Non-pigmented ciliary epithelial cell (primary cell): ENCODE measurements at places on chromosomes 2 and 18.

DNA sequence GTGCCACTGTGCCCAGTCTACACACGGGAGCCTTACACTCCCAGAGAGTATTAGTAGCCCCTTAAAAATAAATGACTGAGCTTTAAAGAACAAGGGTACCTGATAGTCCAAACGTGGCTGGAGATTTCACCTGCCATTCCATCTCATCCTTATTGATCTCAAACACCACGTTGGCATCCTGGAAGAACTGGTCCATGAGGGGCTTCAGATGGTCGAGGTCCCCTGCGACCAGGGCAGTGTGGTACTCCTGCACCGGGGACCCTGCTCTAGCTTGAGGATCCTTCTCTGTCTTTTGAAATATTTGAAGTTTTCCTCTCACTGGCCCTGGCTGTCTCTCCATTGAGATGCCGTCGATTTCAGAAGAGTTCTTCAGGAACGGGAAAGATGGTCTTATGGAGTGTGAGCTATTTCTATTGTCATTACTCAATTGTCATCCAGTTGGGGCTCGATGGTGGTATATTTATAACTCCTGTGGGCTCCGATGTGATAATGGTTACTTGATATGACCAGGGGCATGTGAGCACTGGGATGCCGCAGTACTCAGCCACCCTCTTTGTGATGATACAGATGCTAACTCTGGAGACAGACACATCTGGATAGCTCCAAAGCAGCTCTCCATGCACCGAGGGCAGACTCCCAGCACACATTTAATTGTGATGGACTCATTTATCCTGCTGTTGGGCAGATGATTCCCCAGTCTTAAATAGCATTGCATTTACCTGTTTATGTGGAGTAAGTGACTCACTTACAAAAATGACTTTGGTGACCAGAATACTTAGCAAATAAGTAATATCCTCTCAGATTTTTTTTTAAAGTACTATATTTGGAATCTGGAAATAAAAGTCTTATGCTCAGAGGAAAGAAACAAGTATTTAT is 22.8 kb downstream of the ASB18 start:
- no peak for DNase-seq

DNA sequence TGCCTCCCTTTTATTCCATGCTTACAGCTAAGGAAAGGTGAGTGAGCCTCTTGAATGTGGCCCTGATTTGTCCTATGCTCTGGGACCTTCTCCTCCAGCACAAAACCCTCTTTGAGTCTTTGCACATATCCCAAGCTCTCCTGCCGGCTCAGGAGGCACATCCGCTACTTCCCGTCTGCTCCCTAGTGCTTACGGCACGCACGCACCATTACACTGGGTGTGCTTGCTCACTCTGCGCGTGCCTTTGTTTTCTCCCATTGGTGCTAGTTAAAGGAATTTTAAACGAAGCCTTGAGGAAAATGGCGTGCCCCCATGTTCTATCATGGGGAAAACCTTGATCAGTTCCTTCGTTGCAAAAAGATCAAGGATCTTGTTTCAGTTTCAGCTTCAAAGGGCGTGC is 7.9 kb upstream of the DGKD start:
- no peak for DNase-seq

GRCh38 chr2:227413371-227413770 is 25.6 kb upstream of the SCYGR1 start:
- DNase-seq = no peak

DNA sequence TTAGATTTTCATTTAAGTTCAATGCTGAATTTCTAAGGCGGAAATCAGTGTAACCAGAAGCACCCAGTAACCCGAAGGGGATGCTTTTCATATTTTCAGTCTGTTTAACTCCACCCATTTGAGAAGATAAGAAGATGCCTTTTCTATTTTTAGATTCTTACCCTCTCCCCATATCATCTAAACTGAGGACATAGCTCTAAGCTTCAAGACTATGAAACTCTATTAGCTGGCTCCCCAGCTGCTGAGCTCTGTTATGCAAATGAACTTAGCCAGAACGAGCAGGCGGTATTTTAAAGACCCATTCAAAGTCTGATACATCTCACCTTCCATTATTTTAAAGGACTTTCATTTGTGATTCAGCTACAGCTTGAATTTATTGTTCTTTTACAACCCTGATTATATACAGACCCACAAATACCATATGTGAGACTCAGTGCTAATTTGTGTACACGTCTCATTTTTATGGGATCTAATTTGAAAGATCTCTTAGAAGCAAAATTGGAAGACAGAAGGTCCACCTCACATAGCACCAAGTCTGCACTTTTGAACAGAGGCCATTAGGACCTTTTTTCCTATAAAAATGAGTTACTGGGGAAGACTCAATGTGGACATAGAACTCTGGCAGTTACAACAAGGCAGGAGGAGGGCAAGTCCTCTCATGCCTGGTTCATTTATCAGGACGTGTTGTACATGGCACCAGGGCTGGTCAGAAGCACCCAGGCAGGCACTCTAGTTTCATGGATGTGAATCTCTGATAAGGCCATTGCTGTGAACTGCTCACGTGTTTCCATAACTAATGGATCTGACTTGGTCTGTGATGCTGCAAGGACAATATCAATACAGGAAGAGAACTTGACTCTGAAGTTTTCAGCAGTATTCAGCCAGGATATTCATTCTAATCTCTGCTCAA is 16.3 kb downstream of the CDC42EP3 start:
- DNase-seq = no peak

DNA sequence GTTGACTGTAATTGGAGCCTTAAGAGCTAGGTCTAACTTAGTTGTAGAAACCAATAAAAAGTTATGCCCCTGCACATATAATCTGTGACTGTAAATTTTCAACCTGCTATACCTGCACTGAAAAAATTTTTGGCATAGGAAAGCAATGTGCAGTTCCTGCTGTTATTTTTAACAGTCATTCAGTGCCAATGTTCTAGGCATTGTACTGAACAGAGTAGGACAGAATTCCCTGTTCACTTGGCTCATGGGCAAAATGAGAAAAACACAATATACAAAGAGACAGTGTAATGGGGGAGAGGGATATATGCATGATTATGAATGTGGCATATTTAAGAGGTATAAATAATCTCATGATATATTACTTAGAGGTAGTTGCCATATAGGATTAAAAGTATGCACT is 458.0 kb downstream of the TGIF1 start:
- DNase-seq = no peak

- no peak for DNase-seq
Measured at GRCh38 chr2:85695121-85695520, 963 bp downstream of the GNLY start.

GRCh38 chr2:220181165-220181564 is 553.7 kb downstream of the SLC4A3 start:
- DNase-seq = no peak

GRCh38 chr2:46225730-46226129 is 71.5 kb upstream of the EPAS1 start:
- DNase-seq = no peak

- DNase-seq = no peak
Measured at GRCh38 chr2:186827411-186827810, 21.6 kb downstream of the ZSWIM2 start.
